GM12878 (cell line): ENCODE measurements at places on chromosomes 1 and 21. TPM values are rescaled to one million over a fixed set of nuclear protein-coding genes. Genes with fewer than 3 reads are reported as not detected.

Gene TMEM269
- total RNA-seq = 0.13 and 0.18 TPM in 2 replicates

Gene RAB25
- total RNA-seq = 0.29 and 0.36 TPM in 2 replicates

Gene FAM167B
- 0.62 and 0.88 TPM in 2 replicates for total RNA-seq

Gene VCAM1
- 5.9 and 6.1 TPM in 2 replicates for total RNA-seq

Gene NUP210L
- not detected in 2 replicates for total RNA-seq

Gene CDC20
- total RNA-seq = 192 and 205 TPM in 2 replicates
